Fibroblast of the aortic adventitia (primary cell): ENCODE measurements at places on chromosomes 3 and 15. TPM values are rescaled to one million over a fixed set of nuclear protein-coding genes. Genes with fewer than 3 reads are reported as not detected.

Gene RAB6B
- total RNA-seq, result 0.36 and 0.49 TPM in 2 replicates

Gene AMIGO3
- 0.27 and 0.65 TPM in 2 replicates for total RNA-seq

Gene SLC12A8
- 13.4 and 15.5 TPM in 2 replicates for total RNA-seq

Gene RBMS3
- 68.4 and 84.1 TPM in 2 replicates for total RNA-seq

Gene SH3GL3
- 0.09 and 2.1 TPM in 2 replicates for total RNA-seq

Gene GOLGA8T
- not detected in 2 replicates for total RNA-seq

Gene LRRC28
- total RNA-seq, result 10.4 and 28.0 TPM in 2 replicates

Gene NUP210
- 0.33 and 0.45 TPM in 2 replicates for total RNA-seq

Gene COL7A1
- 8.6 and 10.2 TPM in 2 replicates for total RNA-seq

Gene EPHB1
- total RNA-seq, result 1.2 and 3.0 TPM in 2 replicates

Gene GOLGA8B
- total RNA-seq, result 18.0 and 33.9 TPM in 2 replicates

Gene ARHGEF26
- 2.0 and 4.3 TPM in 2 replicates for total RNA-seq

Gene OR5K2
- not detected in 2 replicates for total RNA-seq

Gene TMEM212
- total RNA-seq, result not detected in 2 replicates

Gene OIP5
- 0.25 and 9.0 TPM in 2 replicates for total RNA-seq

Gene GPX1
- 167 and 295 TPM in 2 replicates for total RNA-seq
